ENCODE measurements at places on chromosomes 12 and 14.

DNA sequence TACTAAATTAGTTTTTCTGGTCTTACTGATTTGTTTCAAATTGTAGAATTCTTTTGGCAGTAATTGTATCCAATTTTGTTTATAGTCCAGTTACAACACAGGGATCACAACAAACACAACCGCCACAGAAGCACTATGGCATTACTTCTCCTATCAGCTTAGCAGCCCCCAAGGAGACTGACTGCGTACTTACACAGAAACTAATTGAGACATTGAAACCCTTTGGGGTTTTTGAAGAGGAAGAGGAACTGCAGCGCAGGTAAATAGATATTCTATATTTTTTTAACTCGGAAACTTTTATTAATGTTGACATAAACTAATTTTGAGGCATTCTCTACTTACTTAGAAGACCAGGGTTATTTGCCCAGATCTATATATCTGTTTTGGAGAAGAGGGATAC is 17.8 kb downstream of the PAPOLA start:
- DNase-seq: no peak

DNA sequence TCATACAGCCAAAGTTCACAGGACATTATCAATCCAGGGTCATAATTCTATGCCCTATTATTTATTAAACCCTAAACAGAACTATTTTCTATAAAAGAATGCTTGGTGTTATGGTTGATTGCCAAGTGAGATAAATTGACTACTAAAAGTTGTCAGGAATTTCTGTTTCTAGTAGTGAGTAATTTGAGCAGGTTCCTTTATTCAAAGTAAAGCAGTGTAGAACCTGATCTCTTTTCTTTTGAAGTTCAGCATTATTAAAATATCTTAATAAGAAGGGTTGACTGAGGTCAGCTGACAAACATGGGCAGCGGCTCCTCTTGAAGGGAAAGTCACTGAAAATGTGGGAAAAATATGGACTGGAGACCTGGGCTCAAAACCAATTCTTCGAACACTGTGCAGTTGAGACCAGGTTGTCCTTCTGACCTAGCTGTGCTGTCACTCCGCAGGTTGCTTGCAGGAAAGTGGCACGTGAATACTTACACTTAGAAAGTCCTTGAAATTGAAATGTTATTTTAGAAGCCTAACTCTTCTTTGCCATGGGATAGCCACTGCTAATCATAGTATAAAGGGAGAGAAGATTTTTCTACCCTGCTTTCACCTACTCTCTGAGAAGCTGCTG is 141.0 kb downstream of the RASSF9 start:
- DNase-seq: no peak

- DNase-seq: no peak
These were observed 16.1 kb downstream of the CNIH1 start for GRCh38 chr14:54425068-54425467.

GRCh38 chr12:131693149-131693548 is 17.7 kb upstream of the SFSWAP start:
- no peak for DNase-seq

DNA sequence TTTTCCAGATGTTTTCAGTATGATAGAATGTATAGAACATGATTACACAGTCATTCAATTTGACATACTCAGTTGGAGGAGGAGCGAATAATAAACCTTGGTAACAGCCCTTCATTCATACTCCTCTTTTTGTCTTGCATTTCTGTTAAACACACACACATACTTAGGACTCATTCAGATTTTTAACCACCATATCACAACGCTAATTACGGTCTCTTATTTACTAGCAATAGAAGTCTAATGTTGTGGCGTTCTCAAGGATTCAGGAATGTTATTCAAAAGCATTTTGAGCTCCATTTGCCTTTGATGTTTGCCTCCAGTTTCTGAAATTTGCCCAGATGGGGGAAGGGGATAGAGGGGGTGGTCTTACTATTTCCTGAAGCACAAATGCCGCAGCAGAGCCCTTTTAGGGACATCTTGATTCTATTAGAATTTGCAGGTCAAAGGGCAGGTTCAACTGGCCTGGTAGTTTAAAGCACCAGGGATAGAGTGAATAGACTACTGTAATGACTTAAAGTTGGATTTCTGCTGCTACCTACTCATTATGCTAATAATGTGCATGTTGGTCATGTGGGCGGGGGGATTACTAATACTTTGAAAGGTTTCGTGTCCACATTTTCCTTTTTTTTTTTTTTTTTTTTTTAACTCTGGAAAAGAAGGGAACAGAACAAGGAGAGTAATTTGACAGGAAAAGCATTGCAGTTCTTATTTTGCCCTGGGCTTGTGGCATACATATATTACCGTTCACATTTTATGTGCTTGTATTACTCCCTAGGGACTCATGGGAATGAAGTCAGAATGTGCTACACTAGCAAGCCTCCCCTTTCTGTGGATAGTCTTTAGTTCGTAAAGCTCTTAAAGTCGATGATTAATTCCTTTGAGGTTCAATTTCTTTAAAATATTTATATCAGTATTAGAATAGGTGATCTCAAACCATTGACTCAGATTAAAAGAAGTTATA is 226.8 kb downstream of the FBXL14 start:
- DNase-seq: no peak

DNA sequence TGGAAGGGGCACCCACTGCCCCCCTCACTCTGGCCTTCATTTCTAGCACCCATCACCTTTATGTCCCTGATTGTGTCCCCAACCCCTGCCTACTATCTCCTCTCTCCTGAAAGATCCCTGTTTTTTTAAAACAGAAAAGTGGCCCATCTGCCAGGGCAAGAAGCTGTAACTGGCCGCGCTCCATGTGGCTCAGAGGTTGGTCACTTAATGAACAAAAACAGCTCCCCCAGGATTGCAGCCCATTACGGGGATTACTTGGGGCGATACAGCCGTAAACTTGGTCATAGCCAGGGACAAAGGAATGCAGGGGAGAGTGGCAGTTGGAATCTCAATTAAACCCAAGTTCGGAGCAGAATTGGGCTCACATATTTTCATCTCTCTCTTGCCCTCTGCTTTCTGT is 34.8 kb upstream of the VSX2 start:
- DNase-seq: no peak

- no peak for DNase-seq
These were observed 740.0 kb upstream of the TMEM132C start for GRCh38 chr12:127526925-127527324.

DNA sequence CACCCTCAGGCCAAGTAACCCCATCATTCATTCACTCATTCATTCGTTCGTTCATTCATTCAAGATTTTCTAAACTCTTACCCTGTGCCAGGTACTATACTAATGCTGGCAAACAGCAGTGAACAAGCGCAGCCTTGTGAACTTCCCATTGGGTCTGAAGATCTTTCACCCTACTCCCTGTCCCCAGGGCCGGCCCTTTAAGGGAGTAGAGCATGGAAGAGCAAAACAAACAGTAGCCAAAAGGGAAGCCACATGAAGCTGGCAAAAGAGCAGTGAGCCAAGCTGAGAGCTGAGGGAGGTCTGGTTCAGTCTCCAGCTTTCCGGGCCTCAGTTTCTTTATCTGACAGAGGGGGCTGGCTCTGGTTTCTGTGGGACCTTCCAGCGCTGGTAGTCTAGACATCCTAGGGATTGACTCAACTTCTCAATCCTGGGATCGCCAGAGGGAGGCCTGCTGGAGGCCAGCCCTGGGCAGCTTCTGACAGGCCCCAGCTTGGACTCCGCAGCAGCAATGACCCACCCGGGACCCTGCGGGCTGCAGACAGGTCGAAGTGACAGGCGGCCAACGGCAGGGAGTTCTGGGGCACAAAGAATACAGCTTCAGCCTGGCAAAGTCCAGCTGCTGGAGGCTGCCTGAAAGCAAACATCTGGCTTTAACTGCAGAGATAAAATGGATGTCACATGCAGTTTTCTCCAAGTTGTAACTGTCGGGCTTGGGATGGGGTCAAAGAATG is 27.1 kb downstream of the ACTN1 start:
- DNase-seq: no peak

GRCh38 chr12:15629108-15629507 is 160.1 kb downstream of the EPS8 start:
- peak; percentile 73 for DNase-seq

DNA sequence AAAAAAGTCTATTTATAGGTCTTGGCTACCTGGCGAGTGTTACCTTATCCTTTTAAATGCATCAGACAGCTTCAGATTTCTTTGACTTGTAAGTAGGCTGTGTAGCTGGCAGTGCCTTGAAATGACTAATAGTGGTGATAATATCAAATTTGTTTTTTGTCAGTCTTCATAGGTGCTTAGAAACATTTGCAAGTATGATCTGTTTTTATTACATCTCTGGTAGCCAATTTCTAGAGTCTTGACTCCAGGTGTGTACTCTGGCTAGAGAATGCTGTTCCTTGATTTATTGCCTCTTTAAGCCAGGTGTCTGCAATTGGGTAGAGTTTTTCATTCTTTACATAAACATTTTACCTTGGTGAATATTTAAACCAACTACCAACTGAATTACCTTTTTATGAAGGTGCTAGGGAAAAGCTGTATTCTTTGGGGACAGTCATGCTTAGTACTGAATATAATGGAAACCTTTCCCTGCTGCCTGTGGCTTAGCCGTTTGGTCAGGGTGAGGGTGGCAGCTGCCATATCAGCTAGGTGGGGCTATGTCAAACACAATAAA is 32.6 kb downstream of the MLXIP start:
- DNase-seq: no peak

GRCh38 chr14:100694579-100695422 is 31.9 kb upstream of the DLK1 start:
- DNase-seq: no peak

DNA sequence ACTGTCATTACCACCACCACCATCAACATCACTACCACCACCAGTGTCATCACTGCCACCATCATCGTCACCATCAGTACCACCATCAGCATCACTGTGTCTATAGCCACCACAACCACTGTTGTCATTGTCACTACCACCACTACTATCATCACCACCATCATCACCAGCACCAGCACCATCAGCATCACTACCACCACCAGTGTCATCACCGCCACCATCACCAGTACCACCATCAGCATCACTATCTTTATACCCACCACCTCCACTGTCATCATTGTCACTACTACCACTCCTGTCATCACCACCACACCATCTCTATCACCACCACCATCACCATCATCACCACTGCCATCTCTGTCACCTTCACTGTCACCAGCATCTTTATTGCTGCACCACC is 60.6 kb downstream of the BEGAIN start:
- DNase-seq: no peak
